Right renal pelvis (tissue), 4 donors: ENCODE measurements at places on chromosomes 4 and X. TPM values are rescaled to one million over a fixed set of nuclear protein-coding genes. Genes with fewer than 3 reads are reported as not detected.

GRCh38 chr4:85842540-85842939 lies 367.6 kb downstream of the ARHGAP24 start:
- no peak for DNase-seq

DNA sequence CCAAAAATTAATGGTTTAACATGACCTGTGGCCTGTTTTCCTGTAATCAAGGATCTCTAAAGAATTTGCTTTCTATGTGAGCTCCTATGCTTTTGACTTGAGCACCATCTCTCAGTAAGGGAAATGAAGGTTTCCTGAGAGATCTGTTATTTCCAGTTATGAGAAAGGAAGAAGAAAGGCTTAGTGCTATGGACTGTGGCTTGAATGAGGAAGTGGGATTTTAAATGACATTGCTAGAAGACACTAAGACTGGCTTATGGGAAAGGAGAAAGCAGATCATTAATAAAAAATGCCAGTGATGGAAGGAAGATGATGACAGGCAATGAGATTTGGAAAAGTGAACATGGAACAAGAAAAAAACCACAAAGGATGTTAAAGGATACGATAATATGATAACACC lies 285.4 kb downstream of the OPHN1 start:
- DNase-seq: no peak

The PLAC8 gene
- 2.1 TPM for polyA plus RNA-seq

The CDKL5 gene
- 15.1 TPM for polyA plus RNA-seq

- DNase-seq: no peak
Observed at GRCh38 chr4:31955346-31955745, 1235.2 kb downstream of the PCDH7 start.

The FGD1 gene
- polyA plus RNA-seq: 19.8 TPM

The RPL10 gene
- polyA plus RNA-seq: 2,976 TPM
